GOT3 (cell line): ENCODE measurements at places on chromosomes 2 and 18.

- no peak for DNase-seq
These were observed 57.2 kb downstream of the INPP4A start for GRCh38 chr2:98501876-98502275.

GRCh38 chr2:126664234-126664633 is 8.3 kb downstream of the GYPC start:
- DNase-seq: no peak

DNA sequence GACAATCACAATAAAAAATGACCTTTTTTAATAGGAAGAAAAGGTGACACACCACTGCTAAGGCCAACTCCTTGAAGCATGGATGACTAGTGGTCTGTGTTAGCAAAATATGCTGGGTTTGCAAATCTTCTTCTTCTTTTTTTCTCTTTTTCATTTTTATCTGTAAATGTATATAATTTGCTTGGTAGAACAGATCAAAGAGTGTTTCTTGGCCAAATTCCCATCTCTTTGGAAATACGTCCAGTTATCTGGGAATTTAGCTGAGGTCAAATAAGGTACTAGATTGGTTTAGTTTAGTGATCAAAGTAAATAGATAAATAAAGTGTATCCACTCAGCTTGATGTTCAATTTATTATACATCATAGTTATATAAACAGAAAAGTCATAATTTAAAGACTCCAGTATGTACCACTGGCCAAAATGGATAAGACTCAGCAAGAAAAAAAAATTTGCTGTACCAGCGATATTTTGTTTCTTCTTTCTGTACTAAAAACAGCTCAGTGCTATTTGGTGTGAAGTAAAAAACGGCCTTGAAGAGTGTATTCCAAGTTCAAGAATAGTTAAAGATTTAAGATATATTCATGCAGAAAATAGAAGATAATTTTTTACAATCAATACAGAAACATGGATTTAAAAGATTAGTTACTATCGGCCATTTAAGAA is 738.6 kb upstream of the PIK3C3 start:
- DNase-seq: no peak

DNA sequence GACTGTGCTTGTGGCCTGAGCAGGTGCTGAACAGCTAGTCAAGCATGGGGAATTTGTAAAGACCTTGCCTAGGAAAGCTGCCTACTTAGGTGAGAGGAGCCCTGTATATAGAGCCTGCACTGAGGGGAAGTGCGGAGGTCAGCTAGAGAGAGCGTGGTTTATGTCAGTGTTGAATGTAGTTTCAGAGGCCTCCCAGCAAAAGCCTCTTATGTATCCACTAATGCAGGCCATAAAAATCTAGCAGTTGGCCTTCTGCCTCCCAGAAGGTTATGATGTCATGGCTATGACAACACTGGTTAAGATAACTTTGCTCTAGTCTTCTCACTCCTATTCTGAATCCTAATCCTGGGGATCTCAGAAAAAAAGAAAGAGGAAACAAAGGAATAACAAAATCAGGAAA is 88.9 kb downstream of the ASXL3 start:
- no peak for DNase-seq

GRCh38 chr2:19630921-19631320 is 270.9 kb downstream of the TTC32 start:
- DNase-seq: no peak

- DNase-seq: no peak
These were observed 219.2 kb downstream of the MTX2 start for GRCh38 chr2:176488431-176488830.

DNA sequence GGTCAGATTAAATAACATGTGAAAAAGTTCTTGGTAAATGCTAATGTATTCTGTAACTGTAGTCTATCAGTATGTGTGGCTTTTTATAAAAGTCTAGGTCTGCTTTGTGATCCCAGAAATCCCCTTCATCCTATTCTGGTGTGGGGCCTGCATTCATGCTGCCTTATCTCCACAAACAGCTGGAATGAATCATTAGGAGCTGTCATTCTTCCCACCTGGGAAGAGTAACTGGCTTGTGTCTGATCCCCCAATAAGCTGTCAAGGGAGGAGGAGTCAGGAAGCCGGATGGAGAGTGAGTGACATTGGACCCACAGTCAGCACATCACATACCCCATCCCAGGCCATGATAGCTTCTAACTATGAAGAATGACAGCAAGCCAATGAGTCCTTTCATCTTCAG is 81.1 kb upstream of the EPHA4 start:
- DNase-seq: no peak

DNA sequence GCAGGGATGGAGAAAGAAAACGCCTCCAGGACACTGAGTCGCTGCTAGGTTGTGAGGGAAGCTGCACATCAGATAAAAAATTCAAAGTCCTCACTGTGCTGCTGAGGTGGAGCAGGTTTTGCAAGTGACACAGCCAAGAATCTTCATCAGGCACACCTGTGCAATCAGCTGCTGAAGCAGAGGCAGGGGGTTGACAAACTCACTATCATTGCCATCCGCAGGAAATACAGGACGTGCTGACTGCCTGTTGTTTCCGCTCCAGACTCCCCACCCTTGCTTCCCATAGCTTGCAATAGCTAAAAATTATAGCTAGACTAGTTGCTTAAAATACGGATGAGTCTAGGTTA is 147.8 kb upstream of the FHL2 start:
- DNase-seq: no peak

- DNase-seq: no peak
These were observed 978.4 kb upstream of the POU3F3 start for GRCh38 chr2:103875531-103875930.

- no peak for DNase-seq
These were observed 50.7 kb upstream of the PAIP2B start for GRCh38 chr2:71277536-71278103.

DNA sequence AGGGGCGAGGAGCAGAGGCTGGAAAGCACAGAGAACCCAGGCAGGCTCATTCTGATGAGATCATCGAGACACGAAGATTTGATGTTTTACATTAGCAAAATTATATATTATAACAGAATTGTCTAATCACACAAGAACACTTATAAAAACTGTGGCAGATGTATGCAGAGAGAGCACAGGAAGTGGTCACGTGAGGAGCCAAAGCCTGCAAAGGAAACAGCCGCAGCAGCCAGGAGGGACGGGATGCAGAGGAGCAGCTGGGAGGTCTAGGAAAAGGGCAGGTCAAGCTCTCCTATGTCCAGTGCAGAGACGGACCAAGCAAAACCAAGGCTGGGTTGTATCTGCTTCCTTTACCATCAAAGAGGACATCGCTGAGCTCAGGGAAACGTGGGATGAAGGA is 355.1 kb upstream of the MYT1L start:
- DNase-seq: no peak

DNA sequence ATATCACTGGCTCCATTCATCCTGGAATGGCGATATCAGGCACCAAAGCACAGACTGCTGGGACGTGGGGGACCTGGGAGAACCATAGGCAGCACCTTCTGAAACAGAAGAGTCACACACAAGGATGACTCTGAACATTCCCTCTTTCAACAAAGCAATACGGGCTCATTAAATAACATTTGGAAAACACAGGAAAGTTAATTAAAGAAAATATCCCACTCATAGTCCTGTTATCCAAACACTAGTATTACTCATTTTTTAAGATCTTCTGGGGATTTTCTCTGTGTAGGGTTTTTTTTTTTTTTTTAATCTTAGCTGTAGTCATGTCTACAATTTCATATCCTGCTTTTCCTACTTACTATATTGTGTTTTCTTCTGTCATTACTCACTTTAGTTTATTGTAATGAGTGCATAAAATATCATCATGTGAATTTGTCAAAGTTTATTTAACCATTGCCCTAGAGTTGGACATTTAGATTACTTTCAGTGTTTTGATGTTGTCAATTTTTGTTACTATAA is 70.0 kb upstream of the SP3 start:
- no peak for DNase-seq

GRCh38 chr18:24071029-24071428 is 56.5 kb downstream of the TTC39C start:
- DNase-seq: no peak

- DNase-seq: no peak
These were observed 741.3 kb upstream of the RAB6C start for GRCh38 chr2:129237966-129238725.

DNA sequence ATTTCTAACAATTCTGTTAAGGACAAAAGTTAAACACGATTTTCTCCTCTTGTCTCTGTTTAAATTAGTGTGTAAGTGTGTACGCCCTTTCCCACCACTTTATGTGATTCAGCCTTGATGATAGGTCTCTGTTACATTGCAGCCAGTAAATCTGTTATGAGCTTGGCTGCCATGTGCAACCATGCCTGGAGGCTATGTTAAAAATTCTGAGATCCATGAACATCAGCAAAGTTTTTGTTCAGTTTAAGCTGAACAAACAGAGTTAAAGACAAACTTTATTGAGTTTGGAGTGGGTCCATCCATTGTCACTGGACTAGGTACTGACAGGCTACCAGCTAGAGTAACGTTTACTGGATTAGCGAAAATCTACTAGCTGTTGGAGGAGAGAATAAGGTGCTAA is 110.4 kb downstream of the NCKAP5 start:
- DNase-seq: no peak

- no peak for DNase-seq
These were observed 84.6 kb downstream of the PIGN start for GRCh38 chr18:62102221-62102620.

DNA sequence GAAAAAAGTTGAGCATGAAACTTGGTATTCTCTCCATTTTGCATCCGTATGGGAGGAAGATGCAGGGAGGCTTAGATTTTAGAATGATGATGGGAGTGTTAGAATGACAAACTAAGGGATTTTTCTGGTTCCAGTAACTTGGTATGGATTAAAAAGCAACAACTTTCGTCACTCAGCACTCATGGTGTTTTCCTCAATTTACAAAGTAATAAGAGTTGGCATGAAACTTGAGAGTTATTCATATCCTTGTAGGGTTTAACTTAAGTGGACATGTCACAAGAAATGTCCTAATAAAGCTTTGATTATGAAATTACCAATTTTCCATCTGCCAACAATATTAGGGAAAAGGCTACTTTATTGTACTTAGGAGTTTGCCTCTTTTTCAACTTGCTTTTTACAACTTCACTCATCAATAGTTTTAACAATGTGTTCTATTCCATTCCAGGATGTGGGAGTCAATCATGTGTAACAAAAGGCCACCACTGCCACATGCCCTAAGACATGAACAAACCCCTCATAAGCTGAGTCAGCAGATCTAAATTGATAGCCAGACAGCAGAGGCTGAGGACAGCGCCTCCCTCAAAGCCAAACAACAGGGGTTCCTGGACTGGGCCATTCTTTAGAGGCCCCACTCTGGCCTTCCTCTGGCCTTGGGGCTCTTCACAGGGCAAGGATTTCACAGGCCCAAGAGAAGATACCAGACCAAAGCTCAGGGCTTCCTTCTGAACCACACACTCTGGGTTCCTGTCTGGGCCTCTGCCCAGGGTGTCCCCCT is 265.8 kb downstream of the TNS1 start:
- DNase-seq: no peak

GRCh38 chr18:50218432-50219197 is 23.7 kb upstream of the MYO5B start:
- no peak for DNase-seq

GRCh38 chr2:16774091-16774490 is 108.5 kb upstream of the CYRIA start:
- no peak for DNase-seq

DNA sequence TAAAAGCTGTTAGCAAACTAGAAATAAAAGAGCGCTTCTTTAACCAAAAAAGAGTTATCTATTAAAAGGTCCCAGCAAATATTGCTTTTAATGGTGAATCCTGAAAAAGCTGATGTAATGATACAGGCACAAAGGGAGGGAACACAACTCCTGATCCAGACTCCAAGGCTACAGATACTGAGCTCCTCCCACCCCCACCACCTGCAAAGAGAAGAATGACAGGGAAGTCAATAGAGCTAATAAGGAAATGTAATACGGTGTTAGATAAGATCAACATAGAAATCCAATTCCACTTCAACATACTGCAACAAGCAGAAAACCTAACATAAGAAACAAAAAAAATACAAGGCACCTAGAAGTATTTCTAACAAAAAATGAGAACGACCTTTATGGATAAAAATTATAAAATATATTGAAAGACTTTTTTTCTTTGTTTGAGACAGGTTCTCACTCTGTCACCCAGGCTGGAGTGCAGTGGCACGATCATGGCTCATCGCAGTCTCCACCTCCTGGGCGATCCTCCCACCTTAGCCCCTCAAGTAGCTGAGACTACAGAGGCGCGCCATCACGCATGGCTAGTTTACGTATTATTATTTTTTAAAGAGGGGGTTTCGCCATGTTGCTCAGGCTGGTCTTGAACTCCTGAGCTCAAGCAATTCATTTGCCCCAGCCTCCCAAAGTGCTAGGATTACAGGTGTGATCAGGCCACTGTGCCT is 192.2 kb downstream of the HDAC4 start:
- no peak for DNase-seq

GRCh38 chr2:144431392-144431783 is 88.5 kb downstream of the ZEB2 start:
- DNase-seq: no peak

DNA sequence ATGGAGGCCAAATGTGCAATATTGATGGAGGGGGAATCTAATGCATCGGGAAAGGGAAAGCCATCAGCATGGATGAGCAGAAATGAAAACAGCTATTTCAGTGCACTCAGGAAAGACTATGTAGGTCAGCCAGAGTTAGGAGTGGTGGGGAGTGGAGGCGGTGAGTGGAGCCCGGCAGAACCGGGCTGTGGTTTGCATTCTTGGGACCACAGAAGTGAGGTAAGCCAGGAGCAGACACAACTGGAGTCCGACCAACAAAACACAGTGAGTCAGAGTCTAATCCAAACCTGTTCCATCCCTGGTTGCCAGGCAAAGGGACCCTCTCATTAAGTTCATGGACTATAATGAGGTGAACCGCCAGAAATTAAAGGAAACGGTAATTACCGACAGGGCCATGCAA is 61.1 kb upstream of the RAB12 start:
- no peak for DNase-seq

DNA sequence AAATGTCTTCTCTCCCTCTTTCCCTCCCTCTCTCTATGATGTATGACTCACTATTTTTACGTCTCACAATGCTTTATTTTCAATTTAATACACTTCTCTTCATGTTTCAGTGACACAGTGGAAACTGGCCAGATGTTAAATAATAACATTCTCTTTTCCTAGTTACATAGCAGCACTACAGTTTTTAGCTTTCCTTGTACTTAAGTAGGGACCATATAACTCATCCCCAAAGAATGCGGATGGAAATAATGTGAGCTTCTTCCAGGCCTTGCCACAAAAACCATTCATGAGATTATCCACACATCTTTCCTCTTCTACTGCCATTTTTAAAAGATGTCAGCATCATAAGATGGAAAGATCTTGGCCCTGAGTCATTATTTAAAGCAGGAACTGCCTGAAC is 789.4 kb downstream of the LRP1B start:
- DNase-seq: no peak

DNA sequence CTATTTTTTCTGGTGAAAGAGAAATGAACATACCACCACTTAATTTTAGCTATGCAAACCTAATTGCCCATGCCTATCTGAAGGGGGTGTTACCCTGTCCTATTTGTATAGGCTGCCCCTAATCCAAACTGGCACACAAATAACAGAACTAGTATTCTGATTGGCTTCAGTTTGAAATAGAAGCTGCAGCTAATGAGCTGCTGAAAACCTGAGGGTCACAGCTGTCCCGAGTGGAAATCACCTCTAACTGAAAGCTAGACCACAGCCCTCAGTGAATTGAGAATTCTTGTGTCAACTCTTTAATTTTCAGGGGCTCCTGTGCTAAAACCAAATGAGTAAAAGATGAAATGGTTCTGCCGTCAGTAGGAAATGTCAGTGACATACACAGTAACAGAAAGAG is 28.7 kb downstream of the CCDC141 start:
- no peak for DNase-seq

- DNase-seq: no peak
These were observed 46.9 kb downstream of the TMEM17 start for GRCh38 chr2:62459106-62459505.
